ENCODE measurements at places on chromosomes 3 and 15.
A peak's percentile ranks its signal among the peaks of the same experiment; 100 is the strongest.

DNA sequence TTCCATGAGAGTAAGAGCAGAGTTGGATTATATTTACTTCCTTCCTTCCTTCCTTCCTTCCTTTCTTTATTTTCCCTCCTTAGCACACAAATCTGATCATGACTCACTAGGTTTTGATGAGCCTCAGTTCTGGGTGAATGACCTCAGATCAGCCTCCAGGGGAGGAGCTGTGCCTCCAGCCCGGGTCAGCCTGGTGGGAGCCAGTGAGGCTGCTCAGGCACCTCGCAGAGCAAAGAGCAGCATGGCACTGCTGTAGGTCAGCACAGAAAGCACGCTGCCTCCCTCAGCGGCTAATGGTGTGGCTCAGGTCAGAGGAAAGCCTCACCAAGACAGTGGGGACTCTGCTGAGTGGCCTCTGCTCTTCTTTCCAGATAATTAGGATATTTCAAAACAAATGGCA, 108.5 kb downstream of the SYNPR start:
- no peak for DNase-seq

DNA sequence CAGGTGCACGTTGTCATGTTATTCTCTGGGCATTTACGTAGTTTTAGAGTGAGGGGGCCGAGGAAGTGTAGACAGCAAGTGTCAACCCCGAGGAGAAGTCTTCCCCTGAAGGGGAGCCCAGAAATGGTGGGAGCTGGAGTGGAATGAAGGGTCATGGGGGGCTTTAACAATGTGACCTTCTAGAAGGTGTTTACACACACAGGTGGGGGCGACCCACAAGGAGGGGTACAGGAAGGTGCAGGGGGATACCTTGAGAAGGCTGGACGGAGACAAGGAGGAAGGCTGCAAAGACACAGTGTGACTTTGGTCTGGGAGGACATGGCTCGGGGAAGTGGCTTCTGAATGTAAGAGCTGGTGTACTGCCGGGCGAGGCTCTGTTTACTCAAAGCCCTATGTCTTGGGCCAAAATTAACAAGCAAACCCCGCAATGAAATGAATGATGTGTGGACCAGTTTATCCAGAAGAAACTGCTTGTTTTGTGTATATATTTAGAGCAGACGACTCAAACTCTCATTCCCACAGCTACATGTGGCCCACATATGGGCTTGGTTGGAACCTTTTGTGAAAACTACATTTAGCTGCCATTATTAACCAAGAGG, 18.7 kb downstream of the TRPM1 start:
- DNase-seq, result no peak

GRCh38 chr3:71958533-71958932, 173.6 kb upstream of the PROK2 start:
- DNase-seq, result no peak

GRCh38 chr15:24075420-24076089, 388.4 kb upstream of the NDN start:
- no peak for DNase-seq

GRCh38 chr3:28989646-28990089, 291.2 kb upstream of the RBMS3 start:
- DNase-seq, result peak; percentile 13

GRCh38 chr3:164186095-164186494, 892.2 kb downstream of the SI start:
- no peak for DNase-seq

GRCh38 chr3:47411696-47412452, 31.1 kb downstream of the PTPN23 start:
- no peak for DNase-seq

- DNase-seq, result peak; percentile 77
Observed at GRCh38 chr3:16048435-16049318, 125.8 kb upstream of the GALNT15 start.

DNA sequence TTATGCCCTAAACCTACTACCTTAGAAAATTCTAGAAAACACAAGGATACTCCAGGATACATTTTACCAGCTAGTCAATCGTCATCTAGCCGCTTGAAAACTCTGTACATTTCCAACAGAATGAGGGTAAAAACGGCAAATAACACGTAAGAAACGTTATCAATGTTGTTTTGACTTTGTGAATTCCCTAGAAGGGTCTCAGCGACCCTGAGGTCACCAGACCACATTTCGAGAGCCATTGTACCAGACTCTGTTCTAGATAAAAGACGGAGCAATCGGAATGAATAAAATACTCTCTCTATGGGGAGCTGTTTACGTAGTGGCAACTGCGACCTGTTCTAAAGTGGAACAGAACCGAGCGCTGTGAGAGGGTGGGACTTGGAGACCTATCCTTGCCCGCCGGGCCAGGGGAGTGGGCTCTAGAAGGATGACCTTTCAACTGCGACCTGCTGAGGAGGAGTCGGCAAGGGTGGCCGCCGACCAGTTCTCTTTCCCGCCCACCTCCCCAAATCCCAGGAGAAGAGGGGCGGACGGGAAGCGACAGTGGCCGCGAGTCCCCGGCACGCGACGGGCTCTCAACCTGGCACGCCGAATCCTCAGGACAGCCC, 778 bp upstream of the AP4E1 start:
- peak; percentile 39 for DNase-seq

DNA sequence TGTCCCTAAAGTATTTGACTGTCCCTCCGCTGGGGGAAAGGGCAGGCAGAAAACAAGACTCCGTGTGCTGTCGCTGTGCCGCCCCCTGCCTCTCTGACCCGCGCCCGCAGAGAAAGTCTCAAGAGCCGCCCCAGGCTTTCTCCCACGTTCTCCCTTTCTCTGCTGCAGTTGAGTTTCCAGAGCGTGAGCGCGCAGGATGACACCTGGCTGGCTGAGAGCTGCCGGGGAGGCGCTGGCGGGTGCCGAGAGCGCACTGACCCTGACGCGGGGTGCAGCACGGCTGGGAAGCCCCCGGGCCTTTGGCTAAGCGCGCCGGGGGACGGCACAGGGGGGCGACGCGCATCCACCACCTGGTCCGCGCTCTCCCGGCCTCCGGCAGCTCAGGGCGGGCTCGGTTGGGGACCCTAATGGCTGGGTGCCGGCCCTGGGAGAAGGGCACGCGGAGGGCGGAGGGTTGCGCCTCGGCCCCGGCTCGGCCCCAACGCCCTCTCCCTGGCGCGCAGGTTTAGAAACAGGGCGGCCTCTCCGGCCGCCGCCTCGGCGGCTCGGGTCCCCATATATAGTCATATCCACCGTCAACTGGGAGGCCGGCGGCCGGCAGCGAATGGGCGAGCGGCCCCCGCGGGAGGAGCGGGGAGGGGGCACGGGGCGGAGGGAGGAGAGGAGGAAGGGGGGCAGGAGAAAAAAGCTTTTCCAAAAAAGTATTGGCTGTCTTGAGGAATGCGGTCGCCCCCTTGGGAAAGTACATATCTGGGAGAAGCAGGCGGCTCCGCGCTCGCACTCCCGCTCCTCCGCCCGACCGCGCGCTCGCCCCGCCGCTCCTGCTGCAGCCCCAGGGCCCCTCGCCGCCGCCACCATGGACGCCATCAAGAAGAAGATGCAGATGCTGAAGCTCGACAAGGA, at the start of gene TPM1:
TPM1 (plus strand) TSS at position 774 of the 903 bp plus-strand sequence; CDS start at position 857, 83 bp downstream.
- DNase-seq, result peak; percentile 28

DNA sequence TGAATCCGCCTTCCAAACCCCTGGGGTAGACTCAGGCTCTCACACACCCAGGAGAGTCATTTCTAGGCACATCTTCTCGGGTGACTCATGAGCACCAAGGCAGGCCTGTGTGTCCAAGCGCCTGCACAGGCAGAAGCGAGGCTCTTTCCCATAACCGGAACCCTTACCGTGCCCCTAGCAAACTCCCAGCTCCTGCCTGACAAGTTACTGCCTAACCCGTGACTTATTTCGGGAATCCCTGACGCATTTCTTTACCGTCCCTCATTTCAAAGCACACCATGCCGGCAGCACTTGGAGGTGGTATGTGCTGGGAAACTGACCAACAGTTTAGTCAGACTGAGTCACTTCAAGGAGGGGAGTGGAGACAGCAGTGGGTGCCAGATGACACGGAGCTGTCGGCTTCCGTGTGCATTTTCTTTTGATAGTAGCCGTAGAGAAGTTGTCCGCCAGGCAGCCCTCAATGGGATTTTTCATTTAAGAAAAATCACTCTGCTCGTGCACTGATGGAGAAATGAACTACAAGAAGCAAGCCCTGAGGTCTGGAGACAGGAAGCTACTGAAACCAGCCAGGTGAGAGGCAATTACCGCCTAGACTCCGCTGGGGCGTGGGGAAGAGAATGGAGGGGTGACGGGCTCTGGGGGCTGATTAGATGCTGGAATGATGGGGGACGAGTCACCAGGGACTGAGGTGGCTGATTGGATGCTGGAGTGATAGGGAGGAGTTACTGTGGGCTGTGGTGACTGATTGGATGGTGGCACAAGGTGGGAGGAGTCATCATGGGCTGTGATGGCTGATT, 17.3 kb upstream of the HRH1 start:
- DNase-seq, result no peak

GRCh38 chr15:51724673-51725072, 12.8 kb downstream of the LYSMD2 start:
- DNase-seq, result no peak

DNA sequence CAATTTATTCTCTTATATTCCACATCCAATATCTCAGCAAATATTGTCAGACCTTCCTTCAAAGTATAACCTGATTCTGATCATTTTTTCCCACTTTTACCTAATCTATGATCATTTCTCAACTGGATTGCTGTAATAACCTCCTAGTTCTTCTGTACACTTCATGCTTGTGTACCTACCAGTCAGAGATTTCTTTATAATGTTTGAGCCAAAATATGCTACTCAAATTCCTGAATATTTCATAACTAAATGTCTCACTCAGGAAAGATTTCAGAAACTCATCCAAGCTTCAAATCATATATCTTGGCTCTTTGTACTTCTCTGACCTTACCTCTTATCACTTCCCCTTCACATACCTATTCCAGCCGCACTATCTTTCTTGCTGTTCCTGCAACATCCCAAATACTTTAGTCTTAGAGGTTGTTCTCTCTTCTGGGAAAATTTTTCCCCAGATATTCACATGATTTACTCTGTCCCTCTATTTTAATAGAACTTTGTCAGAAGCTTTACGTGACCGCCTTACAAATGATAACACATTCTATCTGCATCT, 20.0 kb downstream of the BCHE start:
- DNase-seq, result no peak

DNA sequence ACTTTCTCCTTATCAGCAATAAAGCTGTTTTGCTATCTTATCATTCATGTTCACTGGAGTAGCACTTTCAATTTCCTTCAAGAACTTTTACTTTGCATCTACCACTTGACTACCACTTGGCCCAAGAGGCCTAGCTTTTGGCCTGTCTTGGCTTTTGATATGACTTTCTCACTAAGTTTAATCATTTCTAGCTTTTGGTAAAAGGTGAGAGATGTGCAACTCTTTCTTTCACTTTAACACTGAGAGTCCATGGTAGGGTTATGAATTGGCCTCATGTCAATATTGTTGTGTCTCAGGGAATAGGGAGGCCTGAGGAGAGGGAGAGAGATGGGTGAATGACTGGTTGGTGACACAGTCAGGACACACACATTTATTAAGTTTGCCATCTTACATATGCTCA, 31.0 kb upstream of the FAM3D start:
- DNase-seq, result no peak

GRCh38 chr3:58421004-58421403, 12.6 kb downstream of the PDHB start:
- no peak for DNase-seq

- DNase-seq, result no peak
Observed at GRCh38 chr15:68907396-68907923, 22.9 kb upstream of the SPESP1 start.

- DNase-seq, result peak; percentile 44
Observed at GRCh38 chr3:127761441-127761801, 60.9 kb downstream of the MGLL start.

DNA sequence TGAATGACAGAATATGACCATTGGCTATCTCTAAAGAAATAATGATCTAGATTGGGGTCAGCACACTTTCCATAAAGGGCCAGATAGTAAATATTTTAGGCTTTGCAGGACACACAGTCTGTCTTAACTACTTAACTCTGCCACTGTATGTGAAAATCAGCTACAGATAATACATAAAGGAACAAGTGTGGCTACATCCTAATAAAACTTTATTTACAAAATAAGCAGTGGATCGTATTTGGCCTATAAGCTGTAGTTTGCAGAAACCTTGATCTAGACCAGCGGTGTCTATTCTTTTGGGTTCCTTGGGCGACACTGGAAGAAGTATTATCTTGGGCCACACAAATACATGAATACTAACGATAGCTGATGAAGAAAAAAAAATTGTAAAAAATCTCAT, 27.6 kb downstream of the GSK3B start:
- no peak for DNase-seq

- no peak for DNase-seq
Observed at GRCh38 chr3:130820976-130821375, 72.9 kb upstream of the ATP2C1 start.

DNA sequence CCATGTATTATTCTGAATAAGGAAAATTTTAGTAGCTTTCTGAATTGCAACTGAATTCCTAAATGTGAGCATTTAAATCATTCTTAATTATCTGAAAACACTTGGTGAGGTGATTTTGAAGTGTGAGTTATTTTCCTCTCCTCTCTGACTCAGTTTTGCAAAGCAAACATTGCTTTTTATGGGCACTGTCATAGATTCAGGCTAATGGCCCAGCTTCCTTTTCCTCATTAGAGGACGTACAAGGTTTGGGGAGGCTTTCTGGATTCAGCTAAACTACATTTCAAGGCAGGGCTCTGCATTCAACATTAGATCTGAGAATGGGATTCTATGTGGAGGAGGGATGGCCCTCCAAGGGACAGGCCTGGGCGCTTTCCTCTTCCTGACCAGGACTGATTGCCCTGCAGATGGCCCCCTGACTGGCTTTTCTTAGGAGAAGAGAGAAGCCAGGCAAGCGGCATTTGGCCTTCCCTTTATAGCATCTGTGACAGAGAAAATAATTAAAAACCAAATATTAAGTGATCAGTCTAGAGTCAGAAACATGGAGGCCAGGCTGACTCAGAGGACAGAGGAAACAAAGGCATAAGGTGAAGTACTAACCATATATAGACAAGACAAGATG, 53.0 kb upstream of the STXBP5L start:
- no peak for DNase-seq

DNA sequence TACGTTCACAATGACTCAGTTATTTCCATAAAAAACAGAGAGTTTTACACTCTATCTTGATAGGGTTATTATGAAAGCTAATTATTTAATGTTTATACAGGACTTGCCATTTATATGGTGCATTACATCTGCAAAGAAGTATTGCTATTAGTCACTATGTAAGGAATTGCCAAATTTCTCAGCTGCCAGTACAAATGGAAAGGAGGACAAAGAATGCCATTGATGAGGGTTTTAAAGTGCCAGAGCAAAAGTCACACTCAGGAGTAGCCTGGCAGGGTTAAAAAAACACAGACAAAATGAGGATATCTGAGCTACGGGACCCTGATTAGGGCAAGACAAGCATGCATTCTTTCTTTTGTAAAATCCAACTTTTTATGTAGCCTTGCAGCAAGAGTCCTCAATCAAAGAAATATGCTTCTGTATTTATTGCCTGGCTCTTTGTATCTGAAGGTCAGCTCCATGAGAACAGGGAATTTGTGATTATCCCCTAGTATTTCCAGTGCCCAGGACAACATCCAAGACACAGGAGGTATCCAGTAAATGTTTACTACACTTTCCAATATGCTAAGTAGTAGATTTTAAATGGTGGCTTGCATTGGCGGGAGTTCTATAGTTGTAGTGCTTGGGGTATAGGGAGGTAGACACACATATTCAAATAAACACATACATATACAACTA, 1013.6 kb downstream of the ROBO1 start:
- DNase-seq, result no peak
